Pulmonary artery endothelial cell (primary cell): ENCODE measurements at places on chromosomes 1 and 21. TPM values are rescaled to one million over a fixed set of nuclear protein-coding genes. Genes with fewer than 3 reads are reported as not detected.

The OR2L3 gene
- not detected in 2 replicates for total RNA-seq

The HAO2 gene
- not detected in 2 replicates for total RNA-seq

The S100A16 gene
- 689 and 738 TPM in 2 replicates for total RNA-seq

The RIMS3 gene
- total RNA-seq, result 0.20 and 0.21 TPM in 2 replicates

The NBPF6 gene
- total RNA-seq, result not detected in 2 replicates

The COL24A1 gene
- total RNA-seq, result 0.07 TPM in 2 replicates

The MAP3K6 gene
- total RNA-seq, result 10.0 and 10.4 TPM in 2 replicates

The SYT6 gene
- not detected in 2 replicates for total RNA-seq

The KIF2C gene
- 26.0 and 38.3 TPM in 2 replicates for total RNA-seq

The RORC gene
- not detected in 2 replicates for total RNA-seq

The TCHHL1 gene
- total RNA-seq, result not detected in 2 replicates
